NCI-H2081 treated with DMSO at 0.1 percent for 48 hours (cell line): ENCODE measurements at places on chromosomes 6 and 20.
A peak's percentile ranks its signal among the peaks of the same experiment; 100 is the strongest.

- no peak for DNase-seq
Measured at GRCh38 chr20:35274172-35275092, 3.5 kb downstream of the MMP24OS start.

GRCh38 chr6:75481936-75482593 is 11.5 kb downstream of the FILIP1 start:
- DNase-seq, result no peak

DNA sequence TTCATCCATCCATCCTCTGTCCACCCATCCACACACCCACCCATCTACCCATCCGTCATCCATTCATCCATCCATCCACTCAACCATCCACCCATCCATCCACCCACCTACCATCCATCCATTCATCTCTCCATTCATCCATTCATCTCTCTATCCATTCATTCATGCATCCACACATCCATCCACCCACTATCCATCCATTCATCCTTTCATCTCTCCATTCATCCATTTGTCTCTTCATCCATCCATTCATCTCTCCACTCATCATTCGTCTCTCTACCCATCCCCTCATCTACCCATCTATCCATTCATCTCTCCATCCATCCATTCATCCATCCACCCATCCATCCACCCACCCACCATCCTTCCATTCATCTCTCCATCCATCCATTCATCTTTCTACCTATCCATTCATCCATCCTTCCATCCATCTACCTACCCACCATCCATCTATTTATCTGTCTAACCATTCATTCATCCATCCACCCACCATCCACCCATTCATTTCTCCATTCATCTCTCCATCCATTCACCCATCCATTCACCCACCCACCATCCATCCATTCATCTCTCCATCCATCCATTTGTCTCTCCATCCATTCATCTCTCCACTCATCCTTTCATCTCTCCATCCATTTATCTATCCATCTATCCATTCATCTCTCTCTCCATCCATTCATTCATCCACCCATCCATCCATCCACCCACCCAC is 275.4 kb downstream of the TAF4 start:
- DNase-seq, result no peak

- DNase-seq, result no peak
Measured at GRCh38 chr6:106079961-106080762, 6.0 kb upstream of the PRDM1 start.

GRCh38 chr6:7271205-7271534 is 41.8 kb downstream of the SSR1 start:
- no peak for DNase-seq

DNA sequence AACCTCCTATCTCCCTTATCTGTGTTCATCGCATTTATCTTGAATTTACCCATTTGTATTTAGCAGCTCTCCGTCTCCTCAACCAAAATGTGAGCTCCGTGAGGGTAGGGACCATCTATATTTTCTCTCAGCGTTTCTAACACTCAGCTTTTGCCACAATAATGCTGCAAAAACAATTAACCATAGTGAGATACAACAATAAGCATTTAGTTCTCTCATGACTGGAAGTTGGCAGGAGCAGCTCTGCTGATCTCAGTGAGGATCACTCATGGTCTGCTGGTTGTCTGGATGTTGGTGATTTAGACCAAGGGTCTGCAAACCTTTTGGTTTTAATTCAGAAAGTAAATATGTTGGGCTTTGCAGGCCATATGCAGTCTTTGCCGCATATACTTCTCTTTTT is 394.8 kb upstream of the RNF217 start:
- no peak for DNase-seq

GRCh38 chr6:7684843-7685242 is 41.1 kb upstream of the BMP6 start:
- DNase-seq, result peak; percentile 1

DNA sequence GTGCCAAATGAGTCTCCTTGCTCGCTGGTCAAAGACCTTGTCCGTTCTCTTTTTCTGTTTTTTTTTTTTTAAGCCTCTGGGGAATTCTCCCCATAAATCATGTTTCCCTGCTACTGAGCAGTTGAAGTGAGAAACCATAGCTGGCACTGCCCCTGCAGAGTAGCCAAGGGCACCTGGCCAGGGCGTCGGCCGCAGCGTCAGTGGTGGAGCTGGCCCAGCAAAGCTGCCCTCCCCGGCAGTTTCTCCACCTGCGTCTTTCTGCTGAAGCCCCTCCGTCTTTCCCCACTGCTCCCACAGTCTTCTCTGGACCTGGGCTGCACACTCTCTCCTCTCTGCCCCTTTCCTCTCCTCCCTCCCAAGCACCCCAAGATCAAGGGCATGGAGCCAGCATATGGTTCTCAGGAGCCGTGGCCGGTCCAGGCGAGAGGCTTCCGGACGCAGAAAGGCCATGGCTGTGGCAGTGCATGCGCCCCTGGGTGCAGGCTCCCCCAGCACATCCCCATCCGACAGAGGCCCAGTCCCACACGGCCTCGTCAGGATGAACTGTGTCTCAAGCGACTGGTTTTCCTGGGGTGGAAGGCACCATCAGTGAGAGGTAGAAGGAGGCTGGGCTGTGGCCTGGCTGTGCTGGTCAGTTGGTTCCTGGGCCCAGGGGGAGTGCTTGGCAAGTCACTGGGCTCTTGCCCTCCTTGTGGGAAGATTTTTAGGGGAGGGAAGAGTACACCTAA is 218.1 kb downstream of the ERMARD start:
- no peak for DNase-seq

DNA sequence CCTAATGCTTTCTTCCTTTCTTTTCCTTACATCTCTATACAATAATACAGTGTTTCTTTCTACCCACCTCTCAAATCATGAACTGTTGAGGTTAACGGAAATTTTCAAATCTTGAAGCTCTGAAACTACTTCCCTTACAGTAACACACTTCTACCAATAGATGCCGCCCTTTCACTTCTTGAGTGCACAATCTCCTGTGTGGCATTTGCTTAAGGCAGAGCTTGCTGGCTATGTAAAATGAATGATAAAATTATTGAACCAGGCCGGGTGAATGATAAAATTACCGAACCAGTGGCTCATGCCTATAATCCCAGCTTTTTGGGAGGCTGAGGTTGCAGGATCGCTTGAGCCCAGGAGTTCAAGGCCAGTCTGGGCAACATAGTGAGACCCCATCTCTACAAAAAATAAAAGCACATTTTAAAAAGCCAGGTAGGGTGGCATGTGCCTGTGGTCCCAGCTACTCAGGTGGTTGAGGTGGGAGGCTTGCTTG is 56.8 kb downstream of the KCNS1 start:
- no peak for DNase-seq

DNA sequence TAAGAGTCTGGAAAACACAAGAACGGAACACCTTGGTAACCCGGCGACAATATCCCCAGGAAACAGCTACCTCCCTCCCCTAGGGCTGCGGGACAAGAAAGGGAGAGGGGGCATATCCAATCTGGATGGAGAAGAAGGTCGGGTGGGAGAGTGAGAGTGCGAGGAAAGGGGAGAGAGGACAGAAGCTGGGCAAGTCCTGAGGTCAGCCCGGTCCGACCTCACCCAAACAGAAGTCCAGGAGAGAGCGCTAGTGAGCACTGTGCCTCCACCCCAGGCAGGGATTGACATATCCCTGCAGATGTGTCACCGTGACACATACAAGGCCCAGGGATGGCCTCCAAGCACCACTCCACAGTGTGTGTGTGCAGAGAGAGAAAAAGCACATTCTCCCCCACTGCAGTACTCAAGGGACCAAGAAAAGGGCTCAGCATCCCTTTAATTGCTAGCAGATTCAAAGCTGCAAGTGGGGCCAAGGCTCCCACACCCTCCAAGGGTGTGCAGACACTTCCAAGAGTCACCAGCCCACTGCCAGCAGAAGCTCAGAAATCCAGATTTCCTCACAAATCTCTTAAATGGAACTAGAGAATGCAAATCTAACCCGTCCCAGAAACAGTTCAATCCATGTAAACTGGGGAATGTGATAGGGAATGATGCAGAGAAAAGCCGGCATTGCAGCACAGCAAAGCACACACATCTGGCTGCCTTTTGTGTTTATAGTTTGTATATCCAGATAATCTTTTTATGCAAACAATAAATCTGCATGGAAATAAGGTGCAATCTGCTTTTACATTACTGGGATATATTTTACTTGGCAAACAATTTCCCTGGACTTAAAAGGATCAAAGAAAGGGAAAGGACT is 3.1 kb downstream of the PXDC1 start:
- no peak for DNase-seq

- no peak for DNase-seq
Measured at GRCh38 chr6:119446115-119446554, 96.6 kb upstream of the MAN1A1 start.

- DNase-seq, result no peak
Measured at GRCh38 chr20:62225026-62225425, 4.9 kb upstream of the HRH3 start.

- DNase-seq, result no peak
Measured at GRCh38 chr6:156080371-156080770, 624.7 kb upstream of the NOX3 start.

GRCh38 chr6:71454056-71454455 is 165.4 kb downstream of the OGFRL1 start:
- DNase-seq, result no peak

- no peak for DNase-seq
Measured at GRCh38 chr6:166365221-166365620, 17.5 kb downstream of the MPC1 start.

GRCh38 chr6:151058021-151058733 is 181.6 kb upstream of the AKAP12 start:
- no peak for DNase-seq

DNA sequence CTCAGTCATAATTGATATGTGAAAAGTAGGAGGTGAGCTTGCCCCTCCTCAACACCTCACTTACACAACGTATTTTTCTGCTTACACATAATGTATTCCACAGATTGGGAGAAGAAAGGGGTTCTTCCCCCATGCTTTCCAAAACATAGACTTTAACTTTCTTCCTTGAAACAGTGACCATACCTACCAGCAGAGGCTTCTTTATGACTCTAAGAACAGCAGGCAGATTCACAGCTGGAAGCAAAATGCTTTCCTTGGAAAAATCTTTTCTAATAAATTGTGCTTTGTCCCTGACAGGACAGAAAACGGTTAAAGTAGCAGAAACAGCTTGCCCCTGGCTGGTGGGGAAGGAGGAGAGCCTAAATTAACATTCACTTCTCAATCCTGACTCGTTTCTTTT is 629.1 kb upstream of the IMPG1 start:
- DNase-seq, result no peak

GRCh38 chr6:48611332-48611731 is 500.3 kb upstream of the PTCHD4 start:
- no peak for DNase-seq

DNA sequence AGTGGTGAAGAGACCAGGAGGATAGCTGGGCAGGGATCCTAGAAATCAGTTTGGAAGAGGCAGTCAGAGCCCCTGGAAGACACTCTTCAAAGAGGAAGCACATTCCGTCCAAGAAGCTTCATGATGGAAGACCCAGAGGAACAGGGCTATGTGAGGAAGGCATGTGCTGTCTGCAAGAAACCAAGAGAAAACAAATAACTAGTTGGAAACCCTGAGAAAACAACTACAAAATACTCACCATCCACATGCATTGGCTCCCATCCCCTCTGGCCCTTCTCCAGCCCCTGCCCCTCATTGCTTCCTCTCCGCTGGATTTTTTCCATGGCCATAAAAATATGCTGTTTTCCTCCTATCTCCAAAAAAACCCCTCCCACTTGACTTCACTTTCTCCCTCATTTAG is 40.9 kb upstream of the SMOC2 start:
- no peak for DNase-seq
